ENCODE measurements at places on chromosomes 6 and 20.

DNA sequence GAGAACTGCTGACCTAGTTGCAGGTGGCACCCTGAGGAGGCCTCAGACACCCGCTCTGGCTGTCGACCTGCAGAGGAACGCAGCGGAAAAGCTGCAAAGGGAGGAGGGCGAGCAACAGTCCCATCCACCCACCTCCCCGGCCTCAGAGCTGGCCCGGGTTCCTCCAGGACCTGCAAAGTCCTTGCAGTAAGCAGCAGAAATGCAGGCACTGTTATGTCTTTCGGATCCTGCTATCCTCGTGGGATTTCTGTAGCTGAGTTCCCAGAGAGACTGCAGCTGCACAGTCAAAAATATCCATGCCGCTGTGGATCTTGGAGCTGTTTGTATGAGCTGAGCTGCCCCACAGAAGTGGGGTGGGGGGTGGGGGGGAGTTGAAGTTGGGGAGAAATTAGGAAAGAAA is 251.3 kb downstream of the ANKRD60 start:
- DNase-seq = no peak

- DNase-seq = no peak
These were observed 34.3 kb upstream of the FOXC1 start for GRCh38 chr6:1575210-1576041.

GRCh38 chr6:15678514-15678913 is 15.7 kb upstream of the DTNBP1 start:
- DNase-seq = no peak

- DNase-seq = peak; percentile 92
These were observed 138.0 kb downstream of the NFATC2 start for GRCh38 chr20:51404297-51405060.

GRCh38 chr6:32196682-32197616 is 4.5 kb upstream of the GPSM3 start:
- peak; percentile 32 for DNase-seq

DNA sequence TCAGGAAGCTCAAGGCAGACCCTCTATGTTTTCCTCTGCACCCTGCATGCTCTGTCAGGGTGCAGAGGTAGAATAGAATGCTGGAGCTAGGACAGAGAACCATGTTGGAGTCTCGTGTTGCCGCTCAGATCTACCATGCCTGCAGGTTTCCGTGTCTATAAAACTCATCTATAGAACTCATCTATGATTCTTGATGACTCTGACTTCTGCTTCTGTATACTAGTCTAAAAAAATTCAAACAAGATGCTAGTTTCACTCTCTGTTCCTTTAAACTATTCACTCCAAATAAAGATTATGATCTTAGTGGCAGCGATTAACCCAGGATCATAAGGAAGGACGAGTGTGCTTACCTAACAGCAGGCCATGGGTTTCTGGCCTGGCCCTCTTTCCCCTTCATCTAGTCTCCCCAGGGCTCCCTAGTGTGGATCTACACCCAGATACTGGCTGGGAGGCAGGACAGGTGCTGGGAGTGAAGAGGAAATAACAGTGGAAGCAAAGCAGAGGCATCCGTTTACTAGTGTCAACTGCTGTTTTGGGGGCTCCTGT is 162.7 kb upstream of the SUPT3H start:
- DNase-seq = no peak

DNA sequence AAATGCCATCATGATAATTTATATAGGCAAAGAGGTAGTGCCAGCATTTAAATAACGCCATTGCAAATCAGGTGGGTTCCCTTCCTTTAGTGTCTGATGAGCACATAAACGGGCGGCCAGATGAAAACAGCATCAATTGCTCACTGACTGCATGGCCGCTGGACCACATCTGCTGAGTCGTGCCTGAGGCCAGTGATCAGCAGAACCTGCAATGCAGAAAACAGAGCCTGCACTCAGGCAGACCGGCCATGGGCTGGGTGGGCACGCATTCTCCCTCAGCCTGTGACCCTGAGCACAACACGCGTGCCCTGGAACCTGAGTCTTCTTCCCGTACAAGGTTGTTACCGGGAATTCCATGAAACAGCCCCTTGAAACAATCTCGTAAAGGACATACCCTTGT is 144.0 kb upstream of the THBS2 start:
- no peak for DNase-seq

- no peak for DNase-seq
These were observed 72.8 kb upstream of the BLCAP start for GRCh38 chr20:37600486-37600885.

DNA sequence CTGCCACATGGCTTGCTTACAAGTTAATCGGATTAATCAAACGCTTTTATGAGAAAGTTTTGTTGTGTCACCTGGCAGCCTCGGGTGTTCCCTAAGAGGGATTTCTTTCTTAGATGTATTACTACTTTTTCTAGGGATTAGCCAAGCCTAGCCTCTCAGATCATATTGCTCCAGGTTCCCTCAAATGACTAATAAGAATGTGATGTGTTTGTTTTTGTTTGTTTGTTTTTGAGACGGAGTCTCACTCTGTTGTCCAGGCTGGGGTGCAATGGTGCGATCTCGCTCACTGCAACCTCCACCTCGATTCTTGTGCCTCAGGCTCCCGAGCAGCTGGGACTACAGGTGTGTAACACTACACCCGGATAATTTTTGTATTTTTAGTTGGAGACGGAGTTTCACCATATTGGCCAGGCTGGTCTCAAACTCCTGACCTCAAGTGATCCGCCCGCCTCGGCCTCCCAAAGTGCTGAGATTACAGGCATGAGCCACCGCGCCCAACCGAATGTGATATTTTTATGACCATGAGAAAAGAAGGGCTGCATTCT is 977 bp downstream of the HMGN4 start:
- DNase-seq = no peak

DNA sequence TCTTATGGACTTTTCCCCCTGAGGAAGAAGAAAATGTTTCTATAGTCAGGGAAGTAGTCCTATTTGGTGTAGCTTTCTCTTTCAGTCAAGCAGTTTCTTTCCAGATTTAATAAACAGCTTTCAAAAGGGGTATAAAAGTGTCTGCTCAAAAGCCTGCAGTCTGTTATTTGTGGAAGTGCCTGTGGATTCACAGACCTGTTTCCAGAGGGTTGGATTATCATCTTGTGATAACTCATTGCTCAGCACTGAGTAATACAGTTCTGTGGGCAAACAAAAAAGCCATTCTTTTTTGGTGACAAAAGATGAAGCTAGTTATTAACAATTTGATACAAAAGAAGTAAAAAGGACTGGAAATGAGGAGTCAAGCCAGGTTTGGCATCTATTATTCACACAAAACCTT is 358.2 kb upstream of the ID4 start:
- no peak for DNase-seq

DNA sequence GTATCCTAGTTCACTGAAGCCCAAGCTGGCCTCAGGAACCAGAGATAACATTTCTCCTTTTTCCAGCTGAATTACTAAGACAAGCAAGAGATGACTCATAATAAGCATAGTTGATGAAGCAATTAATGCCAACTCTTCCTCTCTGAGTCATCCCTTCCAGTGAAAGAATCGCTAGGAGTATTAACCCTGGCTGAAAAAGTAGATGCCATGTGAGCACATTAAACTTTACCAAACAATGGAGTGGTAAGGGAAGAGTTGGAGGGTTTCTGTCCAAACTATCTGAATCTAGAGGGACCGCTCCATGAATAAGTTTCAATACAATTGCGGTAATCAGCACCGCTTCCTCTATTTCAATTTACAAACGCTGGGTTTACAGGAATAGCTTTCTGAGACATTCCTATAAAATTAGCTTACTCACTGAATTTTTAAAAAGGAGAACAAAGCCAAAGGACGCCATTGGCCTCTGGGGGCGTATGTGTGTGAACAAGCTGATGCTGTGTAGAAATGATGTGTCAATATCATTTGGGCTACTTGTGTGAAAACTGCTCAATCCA is 48.3 kb downstream of the ATXN1 start:
- peak; percentile 60 for DNase-seq

DNA sequence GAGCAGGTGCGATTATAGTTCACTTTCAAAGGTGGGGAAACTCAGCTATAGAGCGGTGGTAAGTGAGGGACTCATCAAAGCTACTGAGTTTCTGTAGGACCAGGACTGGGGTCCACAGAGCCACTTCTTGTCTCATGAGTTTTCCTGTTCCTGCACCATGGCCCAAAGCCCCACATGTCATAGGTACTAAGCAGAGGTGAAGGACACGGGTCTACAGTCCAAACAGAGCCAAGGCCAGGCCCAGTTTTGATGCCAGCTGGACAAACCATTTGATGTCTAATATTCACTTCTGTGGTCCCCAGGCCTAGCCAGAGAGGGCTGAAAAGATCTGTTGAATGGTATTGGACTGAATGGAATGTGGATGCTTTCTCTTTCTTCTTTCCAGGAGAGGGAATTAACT is 11.0 kb downstream of the BPIFB6 start:
- no peak for DNase-seq

DNA sequence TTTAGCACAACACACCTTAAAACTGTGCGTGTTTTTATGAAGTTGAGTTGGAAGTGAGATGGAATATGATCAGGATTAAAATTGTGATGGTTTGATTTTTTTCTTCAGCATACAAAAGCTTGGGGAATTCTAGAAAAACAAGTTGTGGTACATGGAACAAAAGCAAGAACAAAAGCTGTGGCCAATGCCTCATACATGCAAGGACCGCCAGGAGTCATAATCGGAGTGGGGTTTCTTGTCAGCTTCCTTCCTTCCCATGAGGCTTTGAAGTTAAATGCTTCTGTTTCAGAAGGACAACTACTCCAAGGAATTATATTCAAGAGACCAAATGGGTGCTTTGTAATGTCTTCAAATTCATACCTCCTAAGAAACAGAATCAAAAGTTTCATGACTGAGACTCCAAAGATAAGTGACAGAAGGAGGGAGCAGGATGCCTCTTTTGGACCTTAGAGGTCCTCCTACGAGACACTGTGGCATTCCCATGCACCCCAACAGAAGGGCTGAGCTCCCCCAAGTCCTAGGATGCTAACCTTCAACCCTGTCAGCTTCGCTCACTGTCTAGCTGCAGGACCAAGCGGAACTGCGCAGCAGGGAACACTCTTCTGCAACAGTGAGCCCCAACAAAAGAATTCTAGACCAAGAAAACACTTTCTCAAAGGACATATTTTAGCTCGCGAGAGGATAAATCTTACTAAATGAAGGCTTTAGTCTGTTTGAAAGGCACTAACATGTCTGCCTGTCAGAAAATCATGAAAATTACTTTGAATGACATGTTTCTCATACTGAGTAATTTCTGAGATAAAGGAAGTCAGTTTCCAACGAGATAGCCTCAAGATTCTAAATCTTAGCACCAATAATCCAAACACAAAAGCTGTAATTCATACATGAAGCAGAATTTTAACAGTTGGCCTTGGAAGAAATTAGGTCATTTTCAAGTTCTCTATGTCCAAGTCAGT is 108.5 kb upstream of the NHSL1 start:
- DNase-seq = no peak

- no peak for DNase-seq
These were observed 127.7 kb downstream of the ALDH8A1 start for GRCh38 chr6:134821928-134822864.

DNA sequence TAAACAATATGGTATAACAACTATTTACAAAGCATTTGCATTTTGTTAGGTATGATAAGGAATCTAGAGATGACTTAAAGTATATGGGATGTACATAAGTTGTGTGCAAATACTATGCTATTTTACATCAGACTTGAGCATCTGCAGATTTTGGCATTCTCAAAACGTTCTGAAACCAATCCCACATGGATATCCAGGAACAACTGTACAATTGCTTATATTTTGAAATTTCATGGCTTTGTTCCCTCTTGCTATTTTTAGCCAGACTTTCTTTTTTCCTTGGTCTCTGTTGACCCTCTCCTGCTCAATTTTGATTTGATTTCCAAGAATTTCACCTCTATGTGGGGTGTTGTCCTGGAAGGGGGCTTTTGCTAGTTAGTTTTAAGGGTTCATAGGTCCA is 32.9 kb upstream of the UST start:
- no peak for DNase-seq

DNA sequence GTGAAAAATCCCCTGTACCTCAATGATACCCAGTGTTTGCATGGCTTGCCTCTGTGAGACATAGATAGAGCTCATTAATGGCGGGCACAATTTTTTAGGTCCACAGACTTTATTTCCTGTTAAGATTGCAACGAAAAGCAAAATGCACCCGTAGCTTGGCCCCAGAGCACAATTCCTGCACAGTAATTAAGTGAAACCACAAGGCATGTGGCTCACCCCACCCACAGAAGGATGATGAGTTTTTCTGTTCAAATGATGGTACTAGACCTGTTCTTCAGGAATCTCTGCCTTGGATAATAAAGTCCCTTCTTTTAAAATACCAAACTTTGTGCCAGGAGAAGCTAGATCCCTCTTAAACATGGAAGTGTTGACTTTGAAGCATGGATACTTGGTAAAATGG is 738.1 kb downstream of the QKI start:
- DNase-seq = no peak

DNA sequence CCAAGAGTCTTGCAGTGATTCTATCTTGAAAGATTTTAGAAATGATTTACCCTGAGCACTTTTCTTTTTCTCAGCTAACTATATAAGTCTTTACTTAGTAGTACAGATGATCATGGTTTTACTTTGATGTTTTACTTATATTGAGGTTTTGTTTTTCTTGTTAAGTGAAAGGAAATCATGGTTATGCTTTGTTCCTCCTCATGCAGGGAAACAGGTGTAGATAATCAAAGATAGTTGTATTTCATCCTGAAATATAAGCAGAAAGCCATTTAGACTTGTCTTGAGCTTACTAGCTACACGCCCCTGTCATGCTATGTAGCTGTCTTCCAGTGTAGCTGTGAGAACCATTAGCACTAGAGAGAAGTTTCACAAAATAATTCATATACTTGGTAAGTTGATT is 113.9 kb downstream of the HIVEP1 start:
- DNase-seq = no peak

GRCh38 chr20:37511610-37512275 is 9.3 kb upstream of the NNAT start:
- DNase-seq = no peak

GRCh38 chr20:17026346-17026745 is 200.5 kb upstream of the PCSK2 start:
- DNase-seq = no peak

DNA sequence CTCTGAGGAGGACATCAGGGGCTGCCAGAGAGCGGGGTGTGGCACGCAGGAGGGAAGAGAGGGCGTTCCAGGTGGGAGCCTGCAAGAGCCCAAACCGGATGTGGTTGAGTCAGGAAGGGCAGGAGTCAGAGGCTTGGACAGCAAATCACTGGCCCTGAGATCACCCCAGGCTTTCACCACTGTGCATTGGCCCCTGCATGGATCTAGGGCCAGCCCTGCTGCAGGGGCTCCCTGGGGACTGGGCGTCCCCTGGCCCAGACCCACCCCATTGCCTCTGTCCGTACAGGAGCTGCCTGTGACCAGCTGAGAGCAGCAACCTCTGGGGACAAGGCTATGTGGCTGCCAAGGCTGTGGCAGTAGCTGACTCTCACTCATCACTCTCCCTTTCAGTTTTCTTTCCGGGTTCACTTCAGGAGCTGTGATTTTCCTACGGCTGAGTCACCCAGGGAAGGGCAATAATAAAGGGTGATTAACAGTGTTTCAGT is 33.9 kb downstream of the KCNK17 start:
- DNase-seq = no peak

- no peak for DNase-seq
These were observed 18.6 kb upstream of the HBS1L start for GRCh38 chr6:135073217-135073616.

Measured in CD4-positive, alpha-beta T cell treated with Interleukin-21 for 1 hour (primary cell).